ENCODE measurements at places on chromosomes 1 and 21. TPM values are rescaled to one million over a fixed set of nuclear protein-coding genes. Genes with fewer than 3 reads are reported as not detected.
A peak's percentile ranks its signal among the peaks of the same experiment; 100 is the strongest.

Gene MYBPHL
- total RNA-seq = not detected

Gene NMNAT2
- total RNA-seq = not detected

DNA sequence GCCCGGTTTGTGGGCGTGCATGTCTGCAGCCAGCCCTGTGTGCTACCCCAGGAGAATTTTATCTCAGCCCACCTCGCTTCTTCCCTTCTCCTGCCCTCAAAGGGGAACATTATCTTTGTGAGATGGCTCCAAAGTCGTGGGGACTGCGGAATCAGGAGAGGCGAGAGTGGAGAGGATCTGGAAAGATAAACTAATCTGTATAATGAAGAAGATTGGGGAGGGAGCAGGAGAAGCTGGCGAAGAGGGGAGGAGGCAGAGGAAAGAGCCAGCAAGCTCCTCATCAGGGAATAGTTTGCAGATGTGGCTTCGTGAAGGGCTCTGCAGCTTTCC is 310.3 kb downstream of the MATN1 start:
- peak; percentile 2 for DNase-seq

DNA sequence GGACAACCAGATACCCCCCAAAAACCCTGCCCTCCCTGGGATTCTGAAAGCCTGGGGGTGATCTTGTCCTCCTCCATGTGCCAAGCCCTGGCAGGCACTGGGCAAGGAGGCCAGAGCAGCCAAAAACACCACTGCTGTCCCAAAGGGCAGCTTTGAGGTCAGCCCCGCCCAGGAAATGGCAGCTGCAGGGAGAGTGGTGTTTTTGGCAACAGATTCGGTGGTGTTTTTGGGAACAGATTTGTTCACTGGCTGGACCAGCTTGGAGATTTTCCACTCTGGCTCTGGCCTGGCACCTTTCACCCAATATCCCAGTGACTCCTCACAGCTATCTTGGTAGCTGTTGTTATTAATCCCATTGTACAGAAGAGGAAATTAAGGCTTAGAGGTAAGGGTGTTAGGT is 34.7 kb downstream of the LRP8 start:
- no peak for DNase-seq

DNA sequence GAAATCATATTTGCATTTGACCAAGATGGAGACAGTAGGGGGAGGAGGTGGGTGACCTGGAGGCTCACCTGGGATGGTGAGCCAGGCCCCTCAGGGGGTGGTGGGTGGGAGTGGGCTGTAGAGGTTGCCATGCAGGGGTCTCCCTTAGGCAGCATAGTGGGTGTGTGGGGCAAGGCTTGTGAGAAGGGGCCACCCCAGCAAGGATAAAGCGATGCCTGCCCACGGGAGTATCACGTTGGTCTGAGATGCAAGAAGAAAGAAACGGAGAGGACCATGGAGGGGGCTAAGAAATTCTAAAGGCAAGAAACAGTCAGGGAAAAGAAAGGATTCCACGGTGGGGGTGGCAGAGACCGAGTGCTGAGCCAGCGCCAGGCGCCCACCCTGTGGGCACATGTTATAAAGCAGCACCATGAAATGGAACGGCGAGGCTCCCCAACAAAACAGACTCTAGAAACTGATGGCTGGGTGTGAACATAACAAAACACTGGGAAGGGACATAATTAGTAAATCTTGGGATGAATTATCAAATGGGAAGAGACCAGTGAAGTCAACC is 11.7 kb upstream of the C2CD2 start:
- DNase-seq = no peak

GRCh38 chr1:94831641-94832040 is 11.5 kb downstream of the SLC44A3 start:
- DNase-seq = no peak
